Type B pancreatic cell (in vitro differentiated cells): ENCODE measurements at places on chromosomes 7 and 10.
A peak's percentile ranks its signal among the peaks of the same experiment; 100 is the strongest.

DNA sequence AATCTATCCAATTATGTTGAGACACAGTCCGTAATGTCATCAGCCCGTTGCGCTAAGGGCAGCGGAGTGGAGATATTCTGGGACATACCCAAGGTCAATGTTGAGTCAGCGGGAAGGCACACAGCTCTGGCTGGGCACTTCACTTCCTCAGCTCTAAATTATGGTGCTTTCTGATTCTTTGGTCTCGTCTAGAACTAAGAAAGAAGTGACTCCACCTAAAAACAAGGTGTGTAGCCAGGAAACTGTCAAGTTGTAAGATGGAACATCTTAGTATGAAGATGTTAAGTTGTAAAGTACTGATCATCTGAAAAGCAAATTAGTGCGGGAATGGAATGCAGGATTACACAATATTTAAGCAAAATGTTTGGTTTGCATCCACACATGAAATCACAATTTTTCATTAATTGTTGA, 43.1 kb downstream of the BAIAP2L1 start:
- no peak for DNase-seq

DNA sequence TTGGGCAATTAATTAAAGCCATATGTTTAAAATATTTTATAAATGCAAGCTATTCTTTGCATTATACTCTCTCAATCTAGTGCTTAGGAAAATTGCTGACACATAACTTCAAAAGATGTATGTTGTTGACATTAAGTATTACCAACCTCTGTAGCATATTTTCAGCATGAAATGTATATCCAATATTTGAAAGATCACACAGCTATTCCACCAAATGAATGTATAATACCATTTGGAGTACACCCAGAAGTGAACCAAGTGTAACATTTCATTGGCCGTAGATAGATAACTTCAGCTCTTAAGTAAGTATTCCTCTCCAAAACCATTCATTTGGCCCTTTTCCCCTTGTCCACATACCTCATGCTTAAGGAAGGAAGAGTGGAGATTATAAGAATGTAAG, 104.6 kb downstream of the HECTD2 start:
- DNase-seq, result no peak

DNA sequence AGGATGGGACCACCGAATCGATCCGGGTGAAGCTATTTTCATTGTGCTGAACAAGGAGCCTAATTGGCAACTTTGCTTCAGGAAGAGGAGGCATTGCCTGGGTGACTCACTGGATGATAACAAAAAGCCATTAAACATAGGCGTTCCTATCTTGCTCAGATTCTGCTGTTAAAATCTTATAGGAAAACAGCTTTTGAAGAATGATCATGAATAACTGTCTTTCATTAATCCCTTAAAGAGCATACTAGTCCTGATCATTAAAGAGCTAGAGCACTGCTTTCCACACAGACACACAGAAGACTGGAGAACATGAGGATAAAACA, 174.2 kb upstream of the IMMP2L start:
- DNase-seq, result no peak

- DNase-seq, result peak; percentile 47
These were observed 54.4 kb downstream of the ZRANB1 start for GRCh38 chr10:124996127-124996853.

DNA sequence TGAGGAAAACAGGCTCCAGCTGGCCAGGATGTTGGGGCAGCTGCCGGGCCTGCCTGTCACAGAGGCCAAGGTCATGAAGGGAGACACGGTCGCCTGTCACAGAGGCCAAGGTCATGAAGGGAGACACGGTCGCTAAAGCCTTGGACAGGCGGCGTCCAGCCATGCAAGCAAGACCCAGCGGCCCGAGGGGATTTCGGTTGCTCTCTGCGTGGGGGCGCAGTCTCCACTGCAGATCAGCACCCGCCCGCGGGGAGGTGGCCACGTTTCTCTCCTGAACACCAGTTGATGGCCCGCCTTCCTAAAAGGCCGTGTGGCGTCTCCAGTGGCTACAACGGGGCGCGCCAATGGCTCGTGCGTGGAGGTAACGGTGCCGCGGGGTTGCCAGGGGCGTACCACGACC, 67.0 kb upstream of the PCGF5 start:
- DNase-seq, result no peak

DNA sequence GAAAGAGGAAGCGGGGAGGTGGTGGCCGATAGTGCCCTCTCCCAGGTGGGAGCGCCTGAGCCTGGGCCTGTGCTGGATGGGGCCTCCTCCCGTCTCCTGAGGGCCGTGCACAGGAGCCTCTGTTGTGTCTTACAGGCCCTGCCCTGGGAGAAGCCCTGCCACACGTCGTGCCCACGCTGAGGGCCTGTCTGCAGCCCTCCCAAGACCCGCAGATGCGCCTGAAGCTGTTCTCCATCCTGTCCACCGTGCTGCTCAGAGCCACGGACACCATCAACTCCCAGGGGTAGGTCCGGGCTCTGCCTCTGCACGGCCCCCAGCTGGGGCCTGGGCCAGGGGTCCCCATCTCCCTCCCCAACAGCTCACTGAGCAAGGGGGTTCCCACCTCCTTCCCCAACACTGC, 43.3 kb upstream of the PRKAR1B start:
- no peak for DNase-seq

DNA sequence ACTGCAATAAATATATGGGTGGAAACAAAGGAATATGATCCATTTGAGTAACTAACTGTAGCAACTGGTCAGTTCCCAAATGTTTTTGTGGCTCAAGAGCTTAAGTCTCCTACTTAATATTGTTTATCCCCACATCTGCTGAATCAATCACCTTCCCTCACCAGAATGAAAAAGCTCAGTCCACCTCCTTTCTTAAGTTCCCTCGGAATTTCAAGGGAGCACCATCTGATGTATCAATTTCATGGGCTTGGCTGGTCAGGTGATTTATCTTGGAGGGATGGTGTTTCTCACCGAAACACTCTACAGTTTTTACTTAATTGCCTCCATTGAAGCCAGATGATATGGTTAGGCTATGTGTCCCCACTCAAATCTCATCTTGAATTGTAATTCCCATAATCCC, 176.6 kb downstream of the SEMA3E start:
- no peak for DNase-seq

- DNase-seq, result no peak
These were observed 116.4 kb upstream of the HGF start for GRCh38 chr7:81886211-81886764.

GRCh38 chr10:24035761-24036160, 173.2 kb upstream of the KIAA1217 start:
- DNase-seq, result no peak

DNA sequence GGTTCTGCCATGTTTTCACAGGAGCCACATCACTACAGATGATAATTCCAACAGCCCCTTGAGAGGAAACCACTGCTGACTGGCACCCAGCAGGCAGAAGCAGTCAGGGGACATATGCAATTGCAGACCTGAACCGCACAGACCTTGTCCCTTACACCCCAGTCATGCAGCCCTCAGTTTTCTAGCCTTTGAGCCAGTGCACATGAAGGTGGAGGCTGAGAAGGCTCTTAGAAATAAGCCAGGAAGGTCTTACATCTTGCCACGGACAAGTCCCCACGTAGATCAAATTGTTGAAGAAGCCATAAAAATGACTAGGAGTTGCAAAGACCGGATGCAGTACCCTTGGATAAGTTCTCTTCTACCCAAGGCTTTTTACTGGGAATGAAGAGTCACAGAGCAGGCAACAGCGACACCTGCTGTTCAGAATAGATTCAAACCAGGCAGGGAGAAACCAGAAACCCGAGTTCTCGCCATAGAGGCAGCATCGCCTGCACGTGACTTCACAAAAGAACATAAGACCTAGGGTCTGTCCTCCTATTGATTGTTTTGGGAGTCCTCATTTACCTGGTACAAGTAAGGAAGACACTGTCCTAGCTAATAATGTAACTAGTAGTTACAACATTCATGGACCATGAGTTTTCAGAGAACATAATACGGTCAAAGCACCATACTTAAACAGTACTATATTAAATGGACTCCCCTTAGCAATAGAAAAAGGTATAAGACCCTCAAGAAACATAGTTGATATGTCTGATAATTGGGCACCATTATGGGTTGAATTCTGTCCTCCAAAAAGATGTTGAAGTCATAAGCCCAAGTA, 11.1 kb downstream of the STEAP1B start:
- DNase-seq, result no peak

DNA sequence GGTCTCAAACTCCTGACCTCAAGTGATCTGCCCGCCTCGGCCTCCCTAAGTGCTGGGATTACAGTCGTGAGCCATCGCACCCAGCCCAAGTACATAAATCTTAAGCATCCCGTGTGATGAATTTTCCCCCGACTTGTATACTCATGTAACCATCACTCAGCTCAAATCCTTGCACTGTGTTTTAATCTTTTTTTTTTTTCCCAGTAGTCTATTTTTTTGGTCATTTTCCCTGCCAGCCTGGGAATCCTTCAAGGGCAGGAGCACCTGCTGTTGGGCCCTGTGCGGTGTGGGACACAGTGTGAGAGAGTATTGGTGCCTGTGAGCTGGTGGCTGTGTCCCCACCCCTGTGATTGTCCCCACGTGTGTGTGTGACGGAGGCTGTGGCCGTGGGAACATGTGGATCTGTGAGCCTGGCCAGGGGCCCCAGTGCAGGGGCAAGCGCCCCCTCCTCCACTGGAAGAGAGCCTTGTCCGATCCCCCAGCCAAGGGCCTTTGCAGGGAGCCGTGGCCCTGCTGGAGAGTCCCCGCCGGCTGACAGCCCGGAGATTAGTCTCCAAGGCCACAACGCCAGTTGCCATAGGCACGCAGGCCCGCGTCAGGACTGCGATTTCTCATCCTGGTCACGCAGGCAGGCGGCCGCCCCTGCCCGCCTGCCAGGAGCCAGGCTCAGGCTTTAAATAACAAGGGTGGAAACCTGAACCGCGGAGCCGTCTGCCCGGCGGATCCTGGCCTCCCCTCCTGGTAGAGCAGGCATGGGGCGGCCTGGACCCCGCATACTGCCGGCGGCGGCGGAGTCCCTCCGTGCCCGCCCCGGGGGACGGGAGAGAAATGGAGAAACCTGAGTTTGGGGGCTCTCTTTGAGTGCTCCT, 26.5 kb downstream of the GTF2IRD1 start:
- peak; percentile 81 for DNase-seq

DNA sequence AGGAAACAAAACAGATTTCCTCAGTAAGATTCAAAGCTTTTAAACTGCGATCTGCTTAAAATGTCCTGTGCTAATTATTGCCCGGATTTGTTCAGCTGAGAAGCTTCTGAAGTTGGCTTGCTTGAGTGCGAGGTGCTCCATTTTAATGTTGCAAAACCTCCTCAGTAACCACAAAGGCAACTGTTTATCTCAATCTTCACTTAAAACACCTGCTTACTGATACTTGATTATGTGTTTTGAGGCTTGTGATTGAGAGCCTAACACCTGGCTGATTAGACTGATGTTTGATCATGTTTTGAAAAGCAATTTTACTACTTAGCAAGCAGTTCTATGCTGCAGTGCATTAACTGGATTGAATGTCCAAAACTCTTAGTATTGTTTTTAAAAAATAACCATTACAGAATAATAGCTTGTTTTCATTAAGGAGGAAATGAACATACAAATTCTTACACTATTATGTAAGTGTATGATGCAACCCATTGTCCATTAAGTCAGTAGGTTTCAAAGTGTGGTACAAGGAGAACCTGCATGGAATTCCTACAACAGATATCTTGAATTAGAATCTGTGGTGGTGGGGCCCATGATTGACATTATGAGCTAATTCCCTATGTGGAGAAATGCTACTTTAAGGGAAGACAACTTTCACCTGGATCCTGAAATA, 96.9 kb upstream of the FAM180A start:
- DNase-seq, result no peak

DNA sequence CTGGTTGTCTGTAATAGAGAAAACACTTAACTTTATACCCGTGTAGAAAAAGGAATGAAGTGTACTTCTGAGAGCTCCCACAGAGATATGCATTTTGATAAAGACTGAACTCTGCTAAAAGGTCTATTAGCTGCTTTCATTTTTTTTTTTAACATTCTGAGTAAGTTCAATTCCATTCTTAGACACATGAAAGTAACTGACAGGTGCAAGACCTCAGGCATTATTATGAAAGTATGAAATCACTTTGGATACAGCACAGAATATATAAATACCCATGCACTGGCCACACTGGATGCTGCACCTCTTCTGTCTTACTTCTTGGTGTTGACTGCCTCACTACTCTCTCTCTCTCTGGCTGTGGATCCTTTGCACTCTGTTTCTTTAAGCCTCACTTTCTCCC, 46.2 kb downstream of the VWDE start:
- no peak for DNase-seq

- peak; percentile 27 for DNase-seq
These were observed 40.3 kb downstream of the ARHGAP22 start for GRCh38 chr10:48564466-48565160.

GRCh38 chr10:71964743-71965515, 734 bp downstream of the CHST3 start:
- DNase-seq, result no peak

GRCh38 chr7:26690135-26690805, 174.1 kb downstream of the SKAP2 start:
- DNase-seq, result no peak

GRCh38 chr10:93126483-93127052, 52.9 kb downstream of the CYP26A1 start:
- DNase-seq, result no peak

- DNase-seq, result peak; percentile 34
These were observed 128.3 kb downstream of the ADARB2 start for GRCh38 chr10:1608851-1609647.

GRCh38 chr7:36904802-36905201, 180.5 kb upstream of the AOAH start:
- DNase-seq, result no peak

GRCh38 chr7:11570922-11571550, 261.0 kb downstream of the THSD7A start:
- DNase-seq, result no peak

DNA sequence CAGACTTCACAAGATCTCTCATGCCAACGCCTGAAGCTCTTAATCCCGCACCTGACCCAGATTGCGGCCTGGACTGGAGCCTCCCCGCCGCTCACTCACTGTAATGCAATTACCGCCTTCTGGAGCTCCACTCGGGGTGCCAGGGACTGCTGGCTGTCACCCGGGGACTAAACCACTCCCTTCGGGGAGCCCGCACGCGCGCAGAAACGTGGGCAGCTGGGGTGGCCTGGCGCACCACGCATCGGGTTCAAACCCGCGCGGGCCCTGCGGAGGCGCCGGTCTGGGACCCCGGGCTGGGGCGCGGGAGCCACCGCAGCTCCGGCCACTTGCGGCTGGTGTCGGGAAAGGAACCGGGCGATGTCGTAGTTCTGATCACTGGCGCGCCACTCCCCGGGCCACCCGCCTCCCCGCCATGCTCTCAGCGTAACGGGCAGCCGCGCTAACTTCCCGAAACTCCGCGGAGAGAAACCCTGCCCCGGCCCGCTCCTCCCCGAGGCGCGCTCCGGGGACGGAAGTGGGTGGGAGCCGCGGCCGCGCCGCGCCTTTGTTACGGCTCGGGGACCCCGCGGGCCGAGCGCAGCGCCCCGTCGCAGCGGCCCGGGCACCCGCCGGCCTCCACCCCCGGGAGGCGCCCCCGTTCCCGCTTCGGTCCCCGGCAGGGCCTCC, 100.3 kb upstream of the SVIL start:
- DNase-seq, result peak; percentile 74

GRCh38 chr10:56139405-56139804, 221.7 kb downstream of the ZWINT start:
- DNase-seq, result no peak

GRCh38 chr7:127967281-127967680, 64.0 kb downstream of the LRRC4 start:
- DNase-seq, result no peak
